Adipose tissue (tissue), 3 donors: ENCODE measurements at places on chromosomes 16 and 17. TPM values are rescaled to one million over a fixed set of nuclear protein-coding genes. Genes with fewer than 3 reads are reported as not detected.

PRPF8 gene
- polyA plus RNA-seq: 67.5 TPM

SPDYE4 gene
- polyA plus RNA-seq: not detected

TCAP gene
- polyA plus RNA-seq: 11.5 TPM

VAT1L gene
- 1.1 TPM for polyA plus RNA-seq

PPY gene
- polyA plus RNA-seq: 89.3 TPM

RAB11FIP4 gene
- 12.3 TPM for polyA plus RNA-seq

CETP gene
- polyA plus RNA-seq: 2.8 TPM

NPB gene
- not detected for polyA plus RNA-seq

SEZ6L2 gene
- polyA plus RNA-seq: 0.11 TPM

SP6 gene
- 0.49 TPM for polyA plus RNA-seq

TTYH2 gene
- polyA plus RNA-seq: 3.7 TPM

RPL38 gene
- 2,297 TPM for polyA plus RNA-seq

KCNG4 gene
- not detected for polyA plus RNA-seq

KRT36 gene
- not detected for polyA plus RNA-seq

OMG gene
- 0.49 TPM for polyA plus RNA-seq

USB1 gene
- 35.0 TPM for polyA plus RNA-seq

TNS4 gene
- not detected for polyA plus RNA-seq

TP53TG3F gene
- not detected for polyA plus RNA-seq

TP53TG3C gene
- polyA plus RNA-seq: not detected

SLC38A8 gene
- not detected for polyA plus RNA-seq

PPL gene
- 8.1 TPM for polyA plus RNA-seq

KRT33A gene
- not detected for polyA plus RNA-seq

KRTAP4-4 gene
- polyA plus RNA-seq: not detected

CCDC144A gene
- polyA plus RNA-seq: 1.5 TPM
